ENCODE measurements at places on chromosomes 16 and 17.
A peak's percentile ranks its signal among the peaks of the same experiment; 100 is the strongest.

GRCh38 chr17:67353161-67353560 is 13.2 kb downstream of the PSMD12 start:
- DNase-seq: no peak

GRCh38 chr17:77504652-77505155 is 363.9 kb downstream of the SEC14L1 start:
- no peak for DNase-seq

DNA sequence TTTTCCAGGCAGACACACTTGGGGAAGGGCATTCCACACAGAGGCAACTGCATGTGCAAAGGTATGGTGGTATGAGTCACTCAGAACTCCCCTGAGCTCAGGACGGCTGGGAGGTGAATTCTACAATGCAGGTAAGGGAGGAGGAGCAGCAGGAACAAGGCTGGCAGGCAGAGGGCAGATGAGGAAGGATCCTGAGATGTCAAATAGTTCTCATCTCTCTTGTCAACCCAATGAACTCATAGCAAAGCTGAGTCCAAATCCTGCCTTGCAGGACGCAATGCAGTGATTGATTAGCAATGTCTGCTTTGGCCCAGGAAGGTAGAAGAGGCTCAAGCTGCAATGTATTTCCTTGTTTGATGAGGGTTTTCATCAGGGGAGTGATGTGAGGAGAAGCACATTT is 243.5 kb downstream of the XYLT1 start:
- DNase-seq: no peak

DNA sequence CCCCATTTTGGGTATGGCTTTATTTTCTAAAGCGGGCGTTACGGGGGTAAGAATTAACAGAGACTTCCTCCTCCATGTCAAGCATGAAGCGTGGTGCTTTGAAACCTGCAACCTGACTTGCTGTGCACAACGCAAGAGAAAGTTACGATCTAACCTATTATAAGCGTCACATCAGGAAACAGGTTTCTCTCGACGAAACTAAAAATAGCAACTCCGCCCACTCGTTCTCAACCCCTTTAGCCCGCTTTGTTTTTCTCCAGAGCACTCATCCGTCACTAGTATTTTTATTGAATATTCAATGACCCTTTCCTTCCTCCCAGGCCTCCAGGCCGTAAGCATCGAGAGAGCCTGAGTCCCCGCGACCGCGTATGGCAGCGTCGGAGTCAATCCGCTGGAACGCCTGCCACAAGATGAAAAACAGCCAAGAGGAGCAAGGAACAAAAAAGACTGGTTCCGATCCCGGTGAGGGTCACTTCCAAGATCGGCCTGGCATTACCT is 555 bp downstream of the NUP88 start:
- no peak for DNase-seq

DNA sequence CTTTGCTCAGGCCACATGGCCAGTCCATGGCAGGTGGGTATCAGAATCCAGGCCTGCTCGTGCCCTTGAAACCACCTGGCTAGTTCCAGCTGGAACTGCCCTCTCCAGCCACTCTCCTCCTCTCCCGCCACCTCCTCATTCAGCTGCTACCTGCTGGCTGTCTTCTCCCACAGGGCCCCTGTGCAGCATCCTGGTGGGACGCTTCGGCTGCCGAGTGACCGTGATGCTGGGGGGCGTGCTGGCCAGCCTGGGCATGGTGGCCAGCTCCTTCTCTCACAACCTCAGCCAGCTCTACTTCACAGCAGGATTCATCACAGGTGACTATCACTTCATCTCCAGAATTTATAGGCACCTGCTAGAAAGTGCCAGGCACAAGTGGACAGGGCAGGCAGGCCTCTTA is 10.1 kb downstream of the SLC16A5 start:
- DNase-seq: no peak

DNA sequence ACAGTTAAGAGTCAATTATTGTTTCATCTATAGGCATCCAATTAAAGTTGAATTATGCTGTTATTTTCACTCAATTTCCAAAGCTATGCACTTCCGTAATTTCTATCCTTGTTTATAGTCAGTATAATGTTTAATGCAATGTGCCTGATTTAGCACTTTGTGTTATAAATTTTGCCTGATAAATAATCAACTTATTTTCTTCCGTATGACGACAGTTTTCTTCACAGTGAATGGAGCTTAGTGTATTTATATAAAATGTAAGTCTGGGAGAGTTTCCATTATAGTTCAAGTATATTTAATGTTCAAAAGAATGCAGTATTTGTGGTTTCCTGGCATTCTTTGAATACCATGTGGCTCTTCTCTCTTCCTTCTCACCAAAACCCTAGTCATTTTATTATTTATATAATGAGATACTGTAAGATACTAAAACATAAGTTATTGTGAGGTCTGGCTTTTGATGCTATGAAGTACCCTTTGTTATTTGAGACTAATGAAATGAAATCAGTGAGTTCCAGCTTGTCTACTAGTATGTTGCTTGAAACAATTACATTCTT is 240.6 kb downstream of the PRKCA start:
- peak; percentile 67 for DNase-seq

GRCh38 chr16:66605177-66605978 is 874 bp downstream of the CMTM3 start:
- no peak for DNase-seq

DNA sequence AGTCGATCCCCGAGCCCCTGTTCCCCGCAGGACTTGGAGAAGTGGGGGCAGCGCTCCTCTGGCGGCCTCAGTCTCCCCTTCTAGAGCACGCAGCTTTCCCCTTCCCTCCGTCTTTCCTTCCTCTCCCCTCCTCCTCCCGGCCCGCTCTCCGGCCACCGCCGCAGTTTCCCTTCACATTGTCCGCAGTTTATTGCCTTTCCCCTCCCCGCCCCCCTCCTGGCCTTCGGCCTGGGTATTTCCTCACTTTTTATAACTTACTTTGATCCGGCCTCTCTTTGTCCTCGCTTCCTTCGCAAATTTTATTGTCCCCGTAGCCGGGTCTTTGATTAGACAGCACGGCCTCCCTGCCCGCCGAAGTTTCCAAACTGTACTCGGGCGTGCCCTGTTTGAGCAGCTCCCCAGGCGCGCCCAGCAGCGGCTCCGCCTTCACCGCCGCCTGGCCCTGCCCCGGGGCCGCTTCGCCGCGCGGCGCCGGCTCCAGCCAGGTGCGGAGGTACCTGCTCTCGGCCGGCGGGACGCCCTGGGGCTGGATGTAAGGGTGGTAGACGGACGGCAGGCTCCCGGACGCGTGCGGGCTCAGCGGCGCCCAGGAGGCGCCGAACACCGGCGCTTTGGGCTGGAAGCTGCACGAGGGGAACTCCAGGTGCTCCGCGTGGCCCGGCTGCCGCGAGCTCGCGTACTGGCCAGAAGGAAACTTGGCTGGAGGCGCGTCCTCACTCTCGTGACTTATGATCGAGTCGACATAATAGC is 488 bp downstream of the HOXB9 start:
- DNase-seq: no peak

DNA sequence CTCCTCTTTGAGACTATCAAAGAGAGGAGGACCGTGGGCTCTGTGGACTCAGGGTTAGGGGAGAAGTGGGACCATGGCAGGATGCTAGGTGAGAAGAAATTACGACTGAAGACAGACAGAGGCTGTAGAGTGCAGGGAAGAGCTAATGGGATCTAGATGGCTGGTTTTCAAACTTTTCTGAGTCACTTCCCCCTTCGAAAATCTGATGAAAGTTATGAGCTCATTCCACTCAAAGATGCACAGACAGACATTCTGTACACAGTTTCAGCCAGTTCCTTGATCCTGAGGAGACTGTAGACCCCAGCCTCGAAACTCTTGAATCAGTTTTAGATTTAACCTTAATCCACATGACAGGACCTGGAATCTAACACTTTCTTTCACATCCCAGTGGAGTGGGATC is 40.7 kb downstream of the RGS9 start:
- no peak for DNase-seq

GRCh38 chr17:57379895-57380434 is 123.6 kb downstream of the MSI2 start:
- DNase-seq: no peak
